ENCODE measurements at places on chromosomes 6 and 20.

GRCh38 chr20:38728911-38729642 lies 4.8 kb downstream of the SLC32A1 start:
- no peak overlapping the region for H3K4me3 ChIP-seq
- peaks cover 83% of the 10 kb centered on the region for H3K27me3 ChIP-seq
- H3K27ac ChIP-seq = peak overlapping the region; percentile 57
- peaks cover 7% of the 10 kb centered on the region for H3K36me3 ChIP-seq

- no peak overlapping the region for H3K4me3 ChIP-seq
- peaks cover 6% of the 10 kb centered on the region for H3K36me3 ChIP-seq
- H3K27ac ChIP-seq = no peak overlapping the region
- H3K27me3 ChIP-seq = no peaks in the 10 kb centered on the region
- H3K4me1 ChIP-seq = no peaks in the 10 kb centered on the region
Observed at GRCh38 chr20:33351696-33352095, 49.6 kb downstream of the CDK5RAP1 start.

DNA sequence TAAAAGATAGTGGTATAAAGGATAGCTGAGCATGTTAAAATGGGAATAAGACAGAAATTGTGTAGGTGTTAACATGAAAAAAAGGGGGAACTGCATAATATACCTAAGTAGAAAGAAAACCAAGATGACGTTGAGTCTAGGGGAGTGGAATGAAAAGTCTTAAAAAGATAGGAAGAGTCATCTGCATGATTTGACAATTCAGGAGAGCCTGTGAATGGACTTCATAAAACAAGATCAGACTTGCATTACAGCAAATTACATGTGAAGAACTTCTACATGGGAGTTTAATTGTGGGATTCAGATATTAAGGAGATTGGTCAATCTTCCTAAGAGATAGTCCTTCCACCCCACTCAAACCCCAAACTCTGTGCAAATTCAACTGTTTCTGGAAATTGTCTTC lies 85.5 kb downstream of the WASF1 start:
- H3K27ac ChIP-seq = no peak overlapping the region
- no peaks in the 10 kb centered on the region for H3K4me1 ChIP-seq
- no peak overlapping the region for H3K4me3 ChIP-seq

- H3K4me1 ChIP-seq = no peaks in the 10 kb centered on the region
- no peak overlapping the region for H3K4me3 ChIP-seq
- H3K27me3 ChIP-seq = no peaks in the 10 kb centered on the region
- no peak for DNase-seq
Observed at GRCh38 chr6:54587277-54587676, 259.3 kb upstream of the FAM83B start.
